Osteoblast (primary cell): ENCODE measurements at places on chromosomes 2 and 18. TPM values are rescaled to one million over a fixed set of nuclear protein-coding genes. Genes with fewer than 3 reads are reported as not detected.
A peak's percentile ranks its signal among the peaks of the same experiment; 100 is the strongest.

Gene NT5DC4
- total RNA-seq = not detected in 2 replicates

Gene CYRIA
- 1.8 and 2.2 TPM in 2 replicates for total RNA-seq

Gene SCYGR4
- total RNA-seq = not detected in 2 replicates

Gene MITD1
- total RNA-seq = 18.3 and 19.5 TPM in 2 replicates

Gene UGT1A8
- total RNA-seq = not detected in 2 replicates

Gene DSC1
- not detected in 2 replicates for total RNA-seq

Gene NOL4
- total RNA-seq = not detected in 2 replicates

- no peak for DNase-seq
- H3K27ac ChIP-seq = no peak overlapping the region
- H3K4me3 ChIP-seq = no peak overlapping the region
- H3K4me1 ChIP-seq = peaks cover 41% of the 10 kb centered on the region
- H3K27me3 ChIP-seq = no peaks in the 10 kb centered on the region
- peaks cover 12% of the 10 kb centered on the region for H3K36me3 ChIP-seq
Observed at GRCh38 chr2:150464270-150464669, 23.2 kb downstream of the RND3 start.

GRCh38 chr2:201128933-201129505 is 13.1 kb downstream of the CFLAR start:
- peaks cover 7% of the 10 kb centered on the region for H3K36me3 ChIP-seq
- peak overlapping the region; percentile 12 for H3K4me3 ChIP-seq
- H3K27ac ChIP-seq = peak overlapping the region; percentile 96
- H3K4me1 ChIP-seq = peaks cover 67% of the 10 kb centered on the region

- H3K36me3 ChIP-seq = no peaks in the 10 kb centered on the region
- no peaks in the 10 kb centered on the region for H3K27me3 ChIP-seq
- no peak overlapping the region for H3K27ac ChIP-seq
- H3K4me3 ChIP-seq = no peak overlapping the region
- H3K4me1 ChIP-seq = peaks cover 11% of the 10 kb centered on the region
- no peak for DNase-seq
Observed at GRCh38 chr2:217166241-217166850, 306.5 kb upstream of the TNP1 start.

DNA sequence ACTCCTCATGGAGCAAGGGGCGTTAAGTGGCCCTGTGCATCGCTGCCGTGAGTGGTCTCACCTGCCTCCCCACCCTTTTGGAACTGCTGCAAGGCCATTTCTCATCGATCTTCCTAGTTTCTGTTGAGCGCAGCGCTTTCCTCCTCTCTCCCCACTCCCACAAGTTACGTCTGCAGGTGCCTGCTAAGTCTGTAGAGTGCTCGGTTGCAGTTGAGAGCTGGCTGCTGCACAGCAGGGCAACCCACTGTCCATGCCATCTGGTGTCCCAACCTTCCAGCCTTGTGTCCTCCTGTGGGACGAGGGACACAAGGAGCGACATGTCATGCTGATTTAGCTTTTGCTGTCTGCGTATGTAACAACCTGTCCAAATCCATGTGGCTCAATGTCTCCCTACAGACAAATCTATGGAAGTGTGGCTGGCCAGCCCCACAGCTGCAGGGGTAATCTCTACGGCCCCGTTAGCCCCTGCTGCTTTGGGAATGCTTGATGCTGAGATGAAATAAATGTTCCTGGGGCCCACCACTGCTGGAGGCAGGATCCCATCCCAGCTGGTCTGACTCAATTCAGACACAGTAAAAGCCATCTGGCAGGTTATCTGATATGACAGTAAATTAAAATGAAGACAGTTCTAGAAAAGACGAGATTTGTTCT is 68.1 kb upstream of the TCF7L1 start:
- H3K36me3 ChIP-seq = no peaks in the 10 kb centered on the region
- H3K27me3 ChIP-seq = peaks cover 31% of the 10 kb centered on the region
- no peak overlapping the region for H3K27ac ChIP-seq
- H3K4me1 ChIP-seq = peaks cover 8% of the 10 kb centered on the region

GRCh38 chr18:39274535-39274934 is 1708.9 kb upstream of the CELF4 start:
- H3K36me3 ChIP-seq = no peaks in the 10 kb centered on the region
- no peak overlapping the region for H3K27ac ChIP-seq
- H3K27me3 ChIP-seq = no peaks in the 10 kb centered on the region
- no peaks in the 10 kb centered on the region for H3K4me1 ChIP-seq
- H3K4me3 ChIP-seq = no peak overlapping the region

- H3K36me3 ChIP-seq = no peaks in the 10 kb centered on the region
- DNase-seq = peak; percentile 43
- no peaks in the 10 kb centered on the region for H3K27me3 ChIP-seq
- H3K27ac ChIP-seq = peak overlapping the region; percentile 70
Observed at GRCh38 chr18:45588376-45589355, 26.6 kb upstream of the SLC14A2 start.

DNA sequence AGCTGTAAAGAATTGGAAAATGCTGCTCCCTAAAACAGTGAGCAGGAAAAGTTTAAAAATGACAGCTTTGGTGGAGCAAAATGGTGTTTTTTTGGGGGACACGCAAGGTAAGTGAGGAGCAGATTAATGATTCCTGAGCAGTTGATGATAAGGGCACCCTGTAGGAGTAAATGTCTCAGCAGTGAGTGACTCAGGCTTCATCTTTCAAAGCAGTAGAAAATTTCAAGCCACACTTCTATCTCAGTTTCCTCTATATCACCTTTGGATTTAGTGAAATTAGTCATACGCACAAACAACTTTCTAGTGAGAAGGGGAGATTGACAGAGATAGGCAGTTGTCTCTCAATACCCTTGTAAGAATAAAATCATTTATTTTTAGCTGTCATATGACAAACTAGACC is 709.0 kb upstream of the FAM98A start:
- no peak for DNase-seq
- no peak overlapping the region for H3K4me3 ChIP-seq
- H3K27ac ChIP-seq = no peak overlapping the region
- no peaks in the 10 kb centered on the region for H3K27me3 ChIP-seq
- H3K4me1 ChIP-seq = no peaks in the 10 kb centered on the region
- H3K36me3 ChIP-seq = no peaks in the 10 kb centered on the region

DNA sequence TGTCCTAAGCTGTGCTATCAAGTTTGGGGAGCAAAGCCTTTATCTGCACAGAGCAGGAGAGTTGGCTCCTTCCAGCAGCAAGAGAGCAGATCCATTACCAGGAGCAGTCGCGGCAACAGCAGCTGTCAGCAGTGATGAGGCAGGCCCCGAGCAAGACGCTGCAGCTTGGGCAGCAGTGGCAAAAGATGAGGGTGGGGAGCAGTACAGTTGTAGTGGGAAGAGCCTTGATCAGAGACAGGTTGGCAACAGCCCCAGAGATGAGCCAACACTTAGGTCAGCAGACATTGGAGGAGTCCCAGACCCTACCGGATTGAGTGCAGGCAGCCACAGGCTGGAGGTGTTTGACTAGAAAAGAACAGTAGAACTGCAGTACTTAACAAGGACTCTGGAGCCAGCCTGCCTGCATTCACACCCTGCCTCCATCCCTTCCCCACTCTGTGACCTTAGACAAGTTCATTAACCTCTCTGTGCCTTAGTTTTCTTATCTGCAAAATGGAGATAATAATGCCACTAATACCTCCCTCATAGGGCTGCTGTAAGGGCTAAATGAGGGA is 117.1 kb upstream of the SERTAD2 start:
- no peaks in the 10 kb centered on the region for H3K27me3 ChIP-seq
- H3K36me3 ChIP-seq = no peaks in the 10 kb centered on the region
- H3K4me1 ChIP-seq = peaks cover 41% of the 10 kb centered on the region
- H3K4me3 ChIP-seq = no peak overlapping the region

- H3K27ac ChIP-seq = no peak overlapping the region
- H3K4me3 ChIP-seq = no peak overlapping the region
- no peaks in the 10 kb centered on the region for H3K36me3 ChIP-seq
- no peaks in the 10 kb centered on the region for H3K4me1 ChIP-seq
Observed at GRCh38 chr18:22739061-22739642, 194.0 kb upstream of the RBBP8 start.

- no peaks in the 10 kb centered on the region for H3K4me1 ChIP-seq
- DNase-seq = no peak
- H3K27ac ChIP-seq = no peak overlapping the region
- H3K4me3 ChIP-seq = no peak overlapping the region
- no peaks in the 10 kb centered on the region for H3K36me3 ChIP-seq
Observed at GRCh38 chr2:122180972-122181371, 425.5 kb downstream of the TSN start.

- H3K4me3 ChIP-seq = no peak overlapping the region
- DNase-seq = peak; percentile 56
- no peak overlapping the region for H3K27ac ChIP-seq
- peaks cover 4% of the 10 kb centered on the region for H3K27me3 ChIP-seq
Observed at GRCh38 chr18:13630716-13631268, 95.6 kb downstream of the FAM210A start.

GRCh38 chr2:144507441-144508171 is 12.3 kb downstream of the ZEB2 start:
- DNase-seq = no peak
- no peaks in the 10 kb centered on the region for H3K27me3 ChIP-seq
- peaks cover 4% of the 10 kb centered on the region for H3K36me3 ChIP-seq
- H3K4me3 ChIP-seq = peak overlapping the region; percentile 42

DNA sequence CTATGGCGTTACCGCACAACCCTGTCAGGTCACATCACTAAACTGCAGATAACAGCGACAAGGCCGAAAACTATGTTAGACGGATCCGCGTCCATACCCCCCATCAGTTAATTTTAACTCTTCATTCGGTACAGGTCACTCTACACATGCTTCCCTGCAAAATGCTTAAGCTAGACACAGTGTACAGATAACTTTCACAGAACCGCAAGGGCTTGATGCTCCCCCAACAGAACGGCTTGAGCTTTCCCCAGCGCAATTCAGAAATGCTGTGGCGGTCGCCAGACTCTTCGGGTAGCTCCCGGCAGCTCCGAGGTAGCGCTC is 283 bp upstream of the RBBP8 start:
- peak overlapping the region; percentile 96 for H3K4me3 ChIP-seq
- H3K4me1 ChIP-seq = peaks cover 12% of the 10 kb centered on the region
- H3K27ac ChIP-seq = peak overlapping the region; percentile 97
- no peaks in the 10 kb centered on the region for H3K36me3 ChIP-seq
- no peaks in the 10 kb centered on the region for H3K27me3 ChIP-seq
- DNase-seq = peak; percentile 11

- no peak for DNase-seq
- peaks cover 11% of the 10 kb centered on the region for H3K4me1 ChIP-seq
- H3K27ac ChIP-seq = peak overlapping the region; percentile 67
- H3K36me3 ChIP-seq = no peaks in the 10 kb centered on the region
Observed at GRCh38 chr2:47903781-47904490, 2.4 kb downstream of the FBXO11 start.

DNA sequence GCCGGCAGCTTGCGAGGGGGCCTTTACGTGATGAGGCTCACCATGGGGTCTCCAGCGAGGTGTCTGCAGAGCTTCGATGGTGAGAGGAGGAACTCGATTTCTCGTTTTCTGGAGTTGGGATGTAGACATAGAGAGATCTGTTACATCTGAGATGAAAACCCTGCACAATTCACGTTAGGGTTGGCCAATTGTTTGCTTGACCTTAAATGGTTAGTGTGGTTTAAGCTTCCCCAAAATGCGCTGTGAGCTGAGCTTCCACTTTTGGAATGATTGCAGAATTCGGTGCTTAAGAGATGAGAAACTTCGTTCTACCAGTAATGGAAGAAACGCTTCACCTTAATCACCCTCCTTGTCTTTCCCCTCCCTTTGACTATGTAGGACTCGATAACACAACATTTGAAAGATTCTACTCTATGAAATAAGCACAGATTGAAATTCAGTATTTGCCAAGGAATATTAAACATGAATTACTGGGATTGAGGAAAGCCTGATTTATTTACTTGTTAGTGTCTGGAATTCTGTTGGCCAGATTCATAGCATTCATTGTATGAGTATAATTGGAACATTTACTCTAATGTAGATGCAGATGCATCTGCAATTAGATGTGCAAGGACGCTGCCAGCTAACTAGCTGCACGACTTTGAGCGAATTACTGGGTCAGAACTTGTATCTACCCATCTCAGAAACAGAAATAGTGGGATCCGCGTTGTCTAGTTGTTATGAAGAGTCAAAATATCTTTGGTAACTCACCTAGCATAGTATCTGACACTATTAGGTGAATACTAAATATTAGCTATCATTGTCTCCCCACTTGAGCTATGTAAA is 1.6 kb upstream of the KLF7 start:
- peak overlapping the region; percentile 95 for H3K27ac ChIP-seq
- H3K36me3 ChIP-seq = no peaks in the 10 kb centered on the region
- peaks cover 22% of the 10 kb centered on the region for H3K4me1 ChIP-seq
- DNase-seq = peak; percentile 71
- H3K4me3 ChIP-seq = peak overlapping the region; percentile 82

GRCh38 chr2:172358691-172359556 is 68.5 kb upstream of the ITGA6 start:
- no peaks in the 10 kb centered on the region for H3K27me3 ChIP-seq
- H3K36me3 ChIP-seq = no peaks in the 10 kb centered on the region
- H3K27ac ChIP-seq = no peak overlapping the region
- DNase-seq = peak; percentile 65

DNA sequence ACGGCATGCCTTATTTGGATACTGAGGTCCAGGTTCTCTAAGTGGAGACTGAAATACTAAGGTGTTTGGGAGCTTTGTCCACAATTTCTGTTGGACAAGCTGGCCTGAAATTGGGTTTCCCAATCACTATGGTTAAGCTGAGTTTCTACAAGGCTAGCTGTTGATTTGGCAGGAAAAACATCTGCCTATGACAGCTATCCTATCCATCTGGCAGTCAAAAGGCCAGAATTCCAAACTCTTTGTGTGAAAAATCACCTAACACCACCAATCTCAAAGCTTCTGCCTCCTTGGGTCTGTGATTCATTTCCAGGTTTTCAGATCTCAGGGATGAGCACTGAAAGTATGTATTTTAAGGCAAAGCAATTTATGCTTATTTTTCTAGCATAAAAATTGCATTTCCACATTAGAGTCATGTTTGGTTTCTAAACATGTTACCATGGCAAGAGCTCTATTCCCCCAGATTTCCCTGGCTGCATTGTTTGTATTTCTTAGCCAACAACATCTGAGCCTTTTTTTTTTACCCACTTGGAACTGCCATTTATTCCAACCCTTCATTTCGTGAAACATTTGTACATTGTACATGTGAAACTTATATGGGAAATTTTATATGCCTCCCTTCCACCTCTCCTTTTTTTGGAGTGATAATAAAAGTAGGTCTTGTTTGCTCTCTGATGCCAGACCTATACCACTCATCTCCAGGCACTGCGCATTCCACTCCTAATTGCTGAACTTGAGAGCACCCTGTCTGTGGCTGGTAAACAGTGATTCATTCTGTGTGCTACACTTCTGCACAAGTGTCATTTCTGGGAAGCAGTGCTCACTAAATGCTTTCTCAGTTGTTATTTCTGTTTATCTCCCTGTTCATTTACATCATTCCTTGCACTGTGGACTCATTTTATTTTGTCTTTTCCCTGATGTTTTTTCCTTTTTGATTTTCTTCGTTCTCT is 15.9 kb upstream of the CCDC85A start:
- no peak overlapping the region for H3K27ac ChIP-seq
- H3K36me3 ChIP-seq = no peaks in the 10 kb centered on the region
- no peaks in the 10 kb centered on the region for H3K27me3 ChIP-seq
- no peak for DNase-seq

DNA sequence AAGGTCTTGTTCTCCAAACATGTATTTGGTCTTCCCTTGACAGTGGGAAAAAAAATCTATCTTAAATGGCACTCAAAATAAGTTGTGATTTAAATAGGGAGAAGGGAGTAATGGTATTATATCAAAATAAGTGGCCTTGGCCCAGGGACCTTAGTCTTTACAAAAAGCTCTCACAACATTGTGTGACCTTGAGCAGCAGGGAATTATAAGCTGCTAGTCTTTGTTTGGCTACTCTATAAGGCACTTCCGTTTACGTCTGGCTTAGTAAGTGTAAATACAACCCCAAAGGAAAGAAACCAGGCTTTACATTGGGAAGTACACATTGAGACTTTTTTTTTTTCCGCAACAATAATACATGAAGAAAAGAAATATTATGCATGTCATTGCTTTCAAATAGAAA is 734.0 kb upstream of the LINC00305 start:
- no peak overlapping the region for H3K4me3 ChIP-seq
- DNase-seq = no peak
- no peaks in the 10 kb centered on the region for H3K36me3 ChIP-seq
- H3K27me3 ChIP-seq = no peaks in the 10 kb centered on the region
